ENCODE measurements at places on chromosomes 11 and 22. TPM values are rescaled to one million over a fixed set of nuclear protein-coding genes. Genes with fewer than 3 reads are reported as not detected.

Gene PNPLA2
- 21.5 TPM for total RNA-seq

Gene DNAJB7
- total RNA-seq, result not detected

Gene HTR3A
- total RNA-seq, result not detected

- no peak for DNase-seq
These were observed 104.7 kb upstream of the RRM1 start for GRCh38 chr11:3989921-3990290.

GRCh38 chr11:75435571-75435925, 2.5 kb upstream of the KLHL35 start:
- no peak for DNase-seq

DNA sequence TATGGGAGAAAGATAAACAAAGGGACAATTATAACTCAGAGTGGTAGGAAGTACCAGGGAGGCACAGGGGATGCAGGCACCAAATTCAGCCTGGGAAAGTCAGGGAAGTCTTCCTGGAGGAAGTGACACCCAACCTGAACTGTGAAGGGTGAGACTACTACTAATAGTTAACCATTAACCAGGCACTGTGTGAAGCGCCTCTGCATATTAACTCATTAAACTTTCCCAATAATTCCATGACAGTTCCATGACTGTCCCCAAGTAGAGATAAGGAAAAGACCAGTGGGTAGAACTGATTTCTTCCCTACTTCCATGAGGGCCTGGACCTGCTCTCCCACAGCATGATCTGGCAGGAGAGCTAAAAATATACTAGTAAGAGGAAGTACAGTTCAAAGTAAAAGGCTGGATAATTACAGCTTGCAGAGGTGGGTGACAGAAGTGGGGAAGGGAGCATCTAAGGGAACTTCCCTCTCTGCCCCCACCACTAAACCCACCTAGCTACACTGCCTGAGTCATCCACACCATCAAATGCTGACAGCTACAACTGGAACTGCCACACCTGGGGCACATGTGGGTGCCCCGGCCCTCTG, 4.7 kb upstream of the AP1B1 start:
- DNase-seq, result no peak

DNA sequence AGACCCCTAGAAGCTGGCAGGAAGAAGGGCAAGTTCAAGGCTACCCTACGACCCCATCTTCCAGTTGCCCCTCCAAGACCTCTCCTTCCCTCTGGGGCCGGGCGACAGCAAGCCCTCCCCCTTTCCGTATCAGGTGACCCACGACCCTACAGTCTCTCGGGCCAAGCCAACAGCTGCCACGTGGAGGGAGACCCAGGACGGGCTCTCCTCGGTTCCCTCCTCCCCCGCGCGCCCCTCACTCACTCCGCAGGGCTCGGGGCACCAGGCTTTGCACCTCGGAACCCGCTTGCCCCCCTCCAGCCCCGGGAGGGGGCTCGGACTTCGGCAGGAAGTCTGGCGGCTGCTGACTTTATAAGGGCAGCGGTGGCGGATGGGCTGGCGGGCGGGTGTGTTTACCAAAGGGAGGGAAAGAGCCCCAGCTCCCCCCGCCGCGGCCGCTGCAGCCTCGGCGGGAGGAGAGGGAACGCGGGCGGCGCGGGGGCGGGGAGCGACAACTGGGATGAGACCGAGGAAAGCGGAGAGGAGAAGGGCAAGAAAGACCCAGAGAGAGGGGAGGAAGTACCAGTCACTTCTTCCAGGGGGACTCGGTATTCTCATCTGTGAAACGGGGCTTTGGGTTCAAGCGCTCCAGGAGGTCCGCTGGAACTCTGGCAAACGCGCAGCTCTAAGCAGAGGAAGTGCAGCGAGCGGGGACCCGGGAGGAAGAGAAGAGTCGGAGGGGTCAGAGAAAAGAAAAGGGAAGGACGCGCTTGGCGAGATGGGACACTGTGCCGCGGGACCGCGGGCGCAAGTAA, 767 bp downstream of the SLC43A1 start:
- no peak for DNase-seq

GRCh38 chr11:61048368-61049062, 53.8 kb upstream of the CD5 start:
- DNase-seq, result no peak

- DNase-seq, result no peak
These were observed 98.4 kb downstream of the ZNF280B start for GRCh38 chr22:22410121-22410520.
